Right atrium auricular region (tissue), 2 donors: ENCODE measurements at places on chromosomes 12 and 14.

GRCh38 chr12:30792648-30793499, 38.1 kb upstream of the CAPRIN2 start:
- DNase-seq, result no peak

DNA sequence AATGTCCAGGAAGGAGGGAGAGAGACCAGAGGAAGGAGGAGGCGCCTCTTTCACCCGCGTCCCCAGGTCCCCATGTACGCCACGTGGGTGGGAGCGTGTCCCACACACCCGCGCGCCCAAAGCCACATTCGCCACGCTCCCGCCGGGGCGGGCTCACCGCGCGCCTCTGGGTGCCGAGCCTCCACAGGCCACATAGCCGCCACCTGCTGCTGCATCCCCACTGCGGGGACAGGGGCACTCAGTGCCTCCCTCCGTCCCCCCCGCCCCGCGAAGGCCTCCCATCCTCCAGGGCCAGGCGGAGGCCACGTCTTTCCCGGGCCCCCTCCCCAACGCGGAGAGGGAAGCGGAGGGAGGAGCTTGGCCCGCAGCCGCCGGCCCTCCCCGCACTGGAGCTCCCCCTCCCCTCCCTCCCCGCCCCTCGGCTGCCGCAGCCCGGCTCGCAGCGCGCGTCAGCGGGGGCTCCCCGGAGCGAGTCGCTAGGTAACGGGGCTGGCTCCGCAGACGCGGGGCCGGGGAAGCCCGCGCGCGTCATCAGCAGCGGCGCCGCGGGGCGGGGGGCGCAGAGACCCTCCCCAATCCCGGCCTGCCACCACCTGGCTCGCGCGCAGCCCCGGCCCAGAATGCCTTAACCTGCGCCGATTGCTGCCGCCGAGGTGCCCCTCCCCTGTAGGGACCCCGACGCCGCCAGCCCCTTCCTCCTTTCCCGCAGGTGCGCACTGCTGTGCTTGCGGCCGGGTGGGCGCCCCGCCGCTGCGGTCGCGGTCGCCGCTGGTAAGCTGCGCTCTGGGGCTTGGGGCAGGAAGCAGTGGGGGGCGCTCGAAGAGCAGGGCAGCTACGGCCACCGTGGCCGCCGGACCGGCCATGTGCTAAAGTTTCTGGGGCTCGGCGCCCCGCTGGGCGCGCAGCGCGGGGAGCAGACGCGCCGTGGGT, 536 bp upstream of the TUNAR start:
- no peak for DNase-seq

GRCh38 chr14:40218282-40218941, 786.2 kb upstream of the FBXO33 start:
- no peak for DNase-seq

- no peak for DNase-seq
Measured at GRCh38 chr14:39050389-39050788, 52.6 kb downstream of the SEC23A start.

GRCh38 chr12:108284163-108284562, 54.9 kb downstream of the CMKLR1 start:
- DNase-seq, result no peak
